ENCODE measurements at places on chromosomes 11 and 22.
A peak's percentile ranks its signal among the peaks of the same experiment; 100 is the strongest.

- DNase-seq, result no peak
Measured at GRCh38 chr11:133930053-133930766, 26.6 kb downstream of the IGSF9B start.

DNA sequence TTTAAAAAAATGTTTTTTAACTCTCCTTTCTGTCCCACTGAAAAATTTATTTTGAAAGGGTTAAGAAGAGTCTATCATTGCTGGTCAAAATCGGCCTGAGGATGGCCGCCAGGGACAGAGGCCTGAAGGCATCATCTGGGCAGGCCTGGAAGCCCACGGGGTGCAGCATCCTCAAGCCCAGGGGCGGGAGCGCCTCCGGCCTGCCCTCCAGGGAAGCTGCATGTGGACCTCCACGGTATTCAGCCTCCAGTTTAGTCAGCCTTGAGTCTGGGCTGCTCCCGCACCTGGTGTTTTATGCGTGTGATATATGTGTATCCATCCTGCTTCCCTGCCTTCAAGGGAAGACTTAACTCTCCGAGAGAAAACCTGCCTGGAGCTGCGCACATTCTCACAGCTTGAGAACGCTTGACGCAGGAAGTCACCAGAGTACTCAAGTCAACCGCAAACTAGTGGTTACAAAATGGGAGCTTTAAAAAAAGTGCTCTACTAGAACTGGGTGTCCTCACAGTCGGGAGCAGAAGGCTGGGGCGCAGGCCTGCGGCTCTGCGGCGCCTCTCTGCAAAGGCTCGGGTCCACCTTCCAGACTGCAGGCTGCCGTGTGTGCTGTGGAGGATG is 13.6 kb upstream of the BID start:
- no peak for DNase-seq

DNA sequence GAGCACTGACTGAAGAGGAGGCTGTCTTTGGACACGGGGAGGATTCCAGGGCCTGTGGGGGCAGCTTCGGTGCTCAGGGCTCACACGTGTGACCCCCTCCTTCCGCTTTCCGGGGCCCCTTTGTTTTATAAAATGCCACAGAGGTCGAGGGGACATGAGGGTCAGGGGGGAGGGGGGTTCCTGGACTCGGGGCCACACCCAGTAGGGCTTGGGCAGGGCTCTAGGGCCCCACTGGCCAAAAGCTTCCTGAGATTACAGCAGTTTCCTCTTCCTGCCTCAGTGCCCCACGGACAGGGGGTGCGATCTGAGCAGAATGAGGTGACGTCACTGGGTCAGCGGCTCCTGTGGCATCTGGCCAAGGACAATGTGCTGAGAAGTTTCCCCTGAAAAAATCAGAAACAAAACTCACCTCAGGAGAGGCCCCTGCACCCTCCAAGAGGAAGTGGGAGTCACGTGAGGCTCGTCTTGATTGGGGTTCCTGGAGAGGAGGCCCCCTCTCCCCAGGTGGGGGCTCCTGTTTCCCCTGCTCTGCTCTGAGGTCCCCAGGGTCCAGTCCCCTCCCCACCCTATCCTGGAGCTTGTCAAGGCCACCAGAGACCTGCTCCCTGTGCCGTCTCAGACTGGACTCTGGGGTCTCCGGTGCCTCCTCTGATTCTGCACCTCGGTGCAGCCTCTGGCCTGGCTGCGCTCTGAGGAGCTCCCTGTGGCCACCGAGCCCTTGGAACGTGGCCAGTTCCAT is 6.4 kb upstream of the IFITM3 start:
- peak; percentile 52 for DNase-seq

- DNase-seq, result no peak
Measured at GRCh38 chr11:84719935-84720577, 907.1 kb downstream of the DLG2 start.

DNA sequence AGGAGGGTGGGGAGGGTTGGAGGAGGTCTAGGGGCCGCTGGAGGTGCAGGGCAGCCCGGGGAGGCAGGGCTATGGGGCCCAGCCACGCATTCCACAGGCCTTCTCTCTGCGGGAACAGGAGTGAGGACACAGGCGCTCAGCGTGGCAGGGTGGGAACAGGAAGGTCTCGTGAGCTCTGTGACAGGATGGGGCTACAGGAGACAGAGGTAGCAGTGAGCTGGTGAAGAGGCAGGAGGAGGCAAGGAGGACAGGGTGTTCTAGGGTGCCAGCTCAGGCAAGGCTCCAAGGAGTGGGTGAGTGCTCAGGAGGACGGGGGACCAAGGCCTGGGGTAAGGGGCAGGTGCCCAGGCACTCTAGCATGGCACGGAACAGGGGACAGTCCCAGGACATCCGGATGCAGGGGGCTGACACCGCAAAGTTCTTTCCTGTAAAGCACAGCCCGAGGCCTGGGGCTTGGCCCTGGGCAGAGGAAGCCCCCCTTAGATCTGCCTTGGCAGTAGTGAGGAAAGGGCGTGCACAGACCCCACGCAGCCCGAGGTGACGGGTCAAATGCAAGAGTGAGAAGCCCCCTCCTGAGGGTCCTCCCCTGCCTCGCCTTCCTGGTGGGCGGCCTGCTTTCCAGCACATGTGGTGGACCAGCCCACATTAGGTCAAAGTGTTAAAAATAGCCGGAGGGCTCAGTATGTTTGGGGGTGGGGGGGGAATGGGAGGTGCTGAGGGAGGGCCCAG is 4.7 kb upstream of the NEAT1 start:
- DNase-seq, result no peak

GRCh38 chr22:48416396-48417224 is 1411.1 kb downstream of the BRD1 start:
- DNase-seq, result no peak

DNA sequence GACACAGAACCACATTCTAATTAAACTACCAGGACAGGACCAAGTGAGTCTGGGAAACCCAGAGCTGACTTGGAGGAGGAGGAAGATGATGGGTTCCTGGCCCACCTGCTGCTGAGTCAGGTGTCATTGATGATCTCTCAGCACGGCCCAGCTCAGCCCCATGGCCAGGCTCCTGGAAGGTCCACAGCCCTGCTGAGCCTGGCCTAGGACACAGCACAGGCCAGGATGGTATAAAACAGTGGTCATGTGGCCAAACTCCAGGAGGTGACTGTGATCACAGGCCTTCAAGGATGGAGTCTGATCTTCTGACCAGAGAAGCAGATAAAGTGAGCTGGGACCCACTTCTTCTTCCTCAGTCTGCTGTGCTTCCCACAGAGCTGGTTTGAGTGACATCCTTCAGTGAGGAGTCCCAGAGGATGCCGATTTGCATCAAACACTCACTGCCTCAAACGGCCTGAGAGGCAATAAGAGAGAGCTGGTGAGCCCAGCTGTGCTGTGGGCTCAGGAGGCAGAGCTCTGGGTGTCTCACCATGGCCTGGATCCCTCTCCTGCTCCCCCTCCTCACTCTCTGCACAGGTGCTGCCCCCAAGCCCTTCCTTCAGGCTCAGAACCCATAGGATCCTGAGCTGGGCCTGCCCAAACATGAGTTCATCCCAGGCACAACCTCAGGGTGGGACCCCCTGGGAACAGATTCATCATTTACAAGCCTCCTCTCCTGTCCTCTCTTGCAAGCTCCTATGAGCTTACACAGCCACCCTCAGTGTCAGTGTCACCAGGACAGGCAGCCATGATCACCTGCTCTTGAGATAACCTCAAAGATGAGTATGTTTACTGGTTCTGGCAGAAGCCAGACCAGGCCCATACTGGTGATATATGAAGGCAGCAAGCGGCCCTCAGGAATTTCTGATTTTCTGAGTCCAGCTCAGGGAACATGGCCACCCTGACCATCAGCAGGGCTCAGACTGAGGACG is 37.7 kb upstream of the IGLL5 start:
- no peak for DNase-seq

DNA sequence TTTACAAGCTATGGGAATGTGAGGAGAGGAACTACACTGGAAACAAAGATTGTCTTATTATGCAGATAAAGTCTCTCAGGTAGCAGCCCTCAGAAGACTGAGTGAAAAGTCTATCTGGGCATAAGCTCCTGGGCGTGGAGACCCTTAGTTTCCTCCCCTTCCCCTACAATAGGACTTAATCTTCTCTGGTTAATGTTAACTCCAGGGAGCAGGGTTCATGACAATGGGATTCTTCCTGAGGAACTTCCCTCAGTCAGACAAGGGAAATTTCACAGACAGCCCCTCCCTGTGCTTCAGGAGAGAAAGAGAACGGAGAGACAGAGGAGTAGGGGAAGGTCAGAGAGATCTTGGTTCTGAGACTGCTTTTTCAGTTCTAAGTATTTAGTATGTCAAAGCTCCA is 1428.6 kb downstream of the LRRC4C start:
- DNase-seq, result no peak

- no peak for DNase-seq
Measured at GRCh38 chr11:8055091-8055835, 25.7 kb upstream of the TUB start.

DNA sequence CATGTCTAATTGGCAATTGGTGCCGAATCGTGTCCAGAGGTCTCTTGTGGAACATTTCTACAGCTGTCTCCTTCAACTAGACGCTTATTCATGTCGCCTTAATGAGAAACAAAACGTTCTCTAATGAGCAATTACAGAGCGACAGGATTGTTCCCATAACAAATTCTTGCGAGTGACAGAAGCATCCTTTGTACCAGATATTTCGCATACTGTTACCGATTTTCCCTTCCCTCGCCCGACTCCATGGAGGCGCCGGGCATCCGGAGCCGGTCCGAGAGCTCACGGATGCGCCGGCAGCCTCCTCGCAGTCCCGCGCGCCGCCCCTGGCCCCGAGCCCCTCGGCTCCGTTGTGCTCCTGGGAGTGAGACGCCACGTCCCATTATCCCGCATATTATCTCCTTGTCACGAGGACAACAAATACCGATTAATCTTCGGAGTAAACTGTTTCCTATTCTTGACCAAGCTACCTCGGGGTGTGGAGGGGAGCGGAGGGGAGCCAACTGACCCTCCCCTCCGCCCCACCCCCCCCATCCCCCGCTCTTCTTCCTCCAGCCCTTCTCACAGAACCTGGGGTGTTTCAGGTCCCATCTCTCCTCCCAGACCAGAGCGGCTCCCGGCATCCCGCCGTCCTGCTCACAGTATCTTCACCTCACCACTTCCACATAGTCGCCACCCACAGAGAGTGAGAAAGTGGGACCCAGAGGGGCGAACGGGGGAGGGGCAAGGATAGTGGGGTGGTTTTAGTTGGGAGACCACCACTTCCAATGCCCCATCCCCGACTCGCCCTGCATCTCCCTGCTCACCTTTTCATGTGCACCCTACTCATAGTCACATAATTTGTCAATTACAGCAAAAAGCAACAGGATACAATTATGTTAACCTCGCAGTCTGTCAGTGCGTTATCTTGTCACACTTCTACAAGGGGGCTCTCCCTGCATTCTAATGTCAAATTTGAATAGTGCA is 11.4 kb downstream of the PAX6 start:
- DNase-seq, result no peak

GRCh38 chr11:58958500-58958899 is 19.2 kb downstream of the GLYATL1 start:
- DNase-seq, result no peak

- no peak for DNase-seq
Measured at GRCh38 chr11:9138612-9139579, 47.5 kb upstream of the SCUBE2 start.

DNA sequence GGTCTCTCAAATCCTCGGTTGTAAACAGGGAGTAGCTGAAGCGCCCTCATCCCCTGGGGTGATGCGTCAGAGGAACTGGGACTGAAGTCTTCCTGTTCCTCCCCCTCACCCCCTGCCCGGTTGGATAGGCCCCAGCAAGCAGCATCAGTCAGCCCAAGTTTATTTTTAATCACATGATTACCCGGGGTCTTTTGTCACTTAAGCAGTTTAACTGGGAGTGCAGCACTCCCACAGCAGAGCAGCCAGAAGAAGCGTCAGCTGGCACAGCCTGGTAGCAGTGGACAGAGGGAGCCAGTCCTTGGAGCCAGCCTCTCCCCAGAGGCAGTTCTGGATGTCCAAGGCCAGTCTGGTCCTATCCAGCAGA is 342.1 kb downstream of the CTTN start:
- no peak for DNase-seq

GRCh38 chr11:75474240-75474639 is 41.2 kb upstream of the KLHL35 start:
- DNase-seq, result no peak

- DNase-seq, result peak; percentile 24
Measured at GRCh38 chr22:47053726-47054141, 291.3 kb downstream of the TBC1D22A start.

DNA sequence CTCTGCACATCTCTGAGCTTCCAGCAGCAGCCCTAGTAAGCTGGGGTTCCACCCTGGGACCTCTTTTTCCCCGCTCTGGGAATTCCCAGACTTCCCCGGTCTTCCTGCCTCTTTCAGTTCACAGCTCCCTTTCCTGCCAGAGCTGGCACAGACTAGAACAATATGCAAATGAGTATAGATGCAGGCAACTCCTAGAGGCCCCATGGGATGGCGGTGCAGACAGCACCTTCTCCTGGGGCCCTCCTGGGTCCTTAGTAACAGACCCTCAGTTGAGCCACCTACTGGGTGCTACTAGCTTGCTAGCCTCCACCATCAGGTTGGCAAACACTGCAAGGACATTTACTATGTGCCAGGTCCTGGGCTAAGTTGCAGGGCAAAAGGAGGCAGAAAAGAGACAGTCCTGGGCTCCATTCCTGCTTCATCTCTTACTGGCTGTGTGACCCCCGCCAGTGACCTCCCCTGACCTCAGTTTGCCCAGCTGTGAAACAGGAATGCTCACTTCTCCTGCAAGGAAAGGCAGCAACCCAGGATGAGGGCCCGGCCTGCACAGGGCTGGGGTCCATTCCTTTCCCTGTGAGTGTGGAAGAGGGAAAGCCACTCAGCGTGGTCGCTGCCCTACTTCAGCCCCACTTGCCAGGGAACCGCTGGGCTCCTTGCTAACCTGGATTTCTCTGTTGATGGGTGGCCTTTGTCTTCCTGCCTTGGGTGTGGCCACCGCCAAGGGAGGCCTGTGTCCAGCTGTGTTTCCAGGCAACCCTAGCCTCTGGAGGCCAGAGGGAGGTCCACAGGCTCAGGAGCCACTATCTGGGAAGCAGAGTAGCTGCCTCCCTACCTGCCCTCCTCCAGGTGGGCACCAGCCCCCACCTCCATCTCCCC is 7.3 kb downstream of the RELT start:
- DNase-seq, result peak; percentile 69

DNA sequence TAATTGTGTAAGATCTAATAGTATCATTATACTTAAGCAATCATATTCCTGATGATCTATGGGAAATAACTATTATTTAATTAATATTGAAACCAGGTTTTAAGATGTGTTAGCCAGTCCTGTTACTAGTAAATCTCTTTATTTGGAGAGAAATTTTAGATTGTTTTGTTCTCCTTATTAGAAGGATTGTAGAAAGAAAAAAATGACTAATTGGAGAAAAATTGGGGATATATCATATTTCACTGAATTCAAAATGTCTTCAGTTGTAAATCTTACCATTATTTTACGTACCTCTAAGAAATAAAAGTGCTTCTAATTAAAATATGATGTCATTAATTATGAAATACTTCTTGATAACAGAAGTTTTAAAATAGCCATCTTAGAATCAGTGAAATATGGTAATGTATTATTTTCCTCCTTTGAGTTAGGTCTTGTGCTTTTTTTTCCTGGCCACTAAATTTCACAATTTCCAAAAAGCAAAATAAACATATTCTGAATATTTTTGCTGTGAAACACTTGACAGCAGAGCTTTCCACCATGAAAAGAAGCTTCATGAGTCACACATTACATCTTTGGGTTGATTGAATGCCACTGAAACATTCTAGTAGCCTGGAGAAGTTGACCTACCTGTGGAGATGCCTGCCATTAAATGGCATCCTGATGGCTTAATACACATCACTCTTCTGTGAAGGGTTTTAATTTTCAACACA is 6.4 kb downstream of the BIRC3 start:
- no peak for DNase-seq

All from globus pallidus (tissue), 1 donor.